Immature natural killer cell (primary cell): ENCODE measurements at places on chromosomes 1 and 21.

DNA sequence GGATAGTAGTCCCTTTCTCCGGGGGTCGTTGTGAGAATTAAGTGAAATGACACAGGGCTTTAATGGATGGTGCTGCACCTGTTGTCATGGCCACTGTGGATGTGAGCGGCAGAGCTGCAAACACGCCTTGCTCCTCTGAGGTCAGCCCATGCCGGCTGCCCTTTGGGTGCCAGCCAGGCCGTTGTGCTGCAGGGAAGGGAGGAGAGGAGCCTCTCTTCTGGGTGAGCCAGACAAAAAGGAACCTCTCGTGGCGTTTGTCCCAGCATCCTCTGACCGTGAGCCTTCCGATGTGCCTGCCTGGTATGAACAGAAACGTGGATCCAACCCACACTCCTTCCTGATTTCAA lies 383.0 kb upstream of the VAMP3 start:
- DNase-seq = no peak

- DNase-seq = no peak
Measured at GRCh38 chr21:43294194-43294902, 125.5 kb downstream of the CRYAA start.

- no peak for DNase-seq
Measured at GRCh38 chr1:7046314-7046713, 261.1 kb downstream of the CAMTA1 start.

DNA sequence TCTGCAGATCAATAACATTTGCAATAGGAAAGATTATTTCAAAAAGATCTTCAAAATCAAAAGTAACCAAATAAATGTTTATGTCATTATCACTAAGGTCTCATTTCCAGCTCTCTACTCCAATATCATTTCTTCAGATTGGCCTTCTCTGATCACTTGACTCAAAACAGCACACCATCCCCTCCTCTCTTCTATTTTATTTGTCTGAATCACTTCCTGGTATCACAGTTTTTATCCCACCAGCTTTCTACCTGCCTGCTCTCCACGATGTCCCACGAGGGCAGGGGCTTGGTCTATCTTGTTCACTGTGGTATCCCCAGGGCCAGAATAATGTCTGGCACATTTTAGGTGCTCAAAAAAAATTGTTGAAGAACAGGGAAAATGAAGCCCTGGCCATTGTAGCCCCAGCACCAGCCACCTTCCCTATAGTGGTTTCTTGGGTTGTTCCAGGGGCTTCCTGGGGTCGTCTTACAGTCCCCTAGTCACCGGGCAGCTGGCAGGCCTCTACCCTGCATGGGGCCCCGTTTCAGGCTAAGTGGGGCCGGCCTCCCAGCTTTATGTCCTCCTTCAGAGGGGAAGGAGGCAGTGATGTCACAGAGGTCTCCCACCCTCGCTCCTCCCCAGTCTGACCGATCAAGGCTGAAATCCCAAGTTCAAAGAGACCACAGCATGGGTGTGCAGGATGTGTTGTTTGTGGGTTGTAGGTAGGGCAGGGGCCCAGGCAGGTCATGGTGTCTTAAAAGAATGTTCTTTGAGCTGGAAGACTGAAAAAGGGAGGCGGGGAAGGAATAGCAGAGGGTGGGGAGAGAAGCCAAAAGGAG lies 3.5 kb upstream of the PADI1 start:
- DNase-seq = peak; percentile 43

DNA sequence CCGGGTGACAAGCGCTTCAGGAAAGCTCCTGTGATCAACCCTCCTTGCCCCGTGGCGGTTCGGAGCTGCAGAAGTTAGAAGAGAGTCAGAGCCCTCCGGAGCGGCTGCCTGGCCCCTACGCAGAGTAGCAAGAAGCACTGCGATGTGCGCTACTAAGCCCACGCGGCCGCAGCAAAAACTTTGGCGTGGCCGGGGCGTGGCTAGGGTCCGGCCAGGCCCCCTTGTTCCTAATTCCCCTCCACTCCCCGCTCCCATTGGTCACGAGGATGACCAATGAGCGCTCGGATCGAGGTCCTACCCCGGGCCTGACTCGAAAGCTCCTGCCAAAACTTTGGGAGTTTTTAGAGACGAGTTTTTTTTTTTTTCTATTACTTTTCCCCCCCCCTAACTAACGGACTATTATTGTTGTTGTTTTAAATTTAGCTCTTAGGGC lies at the start of gene HLX:
Gene HLX, plus strand, starts transcription at position 368 of the 433 bp plus-strand sequence. CDS start 415 bp downstream, outside the sequence.
- DNase-seq = peak; percentile 8

DNA sequence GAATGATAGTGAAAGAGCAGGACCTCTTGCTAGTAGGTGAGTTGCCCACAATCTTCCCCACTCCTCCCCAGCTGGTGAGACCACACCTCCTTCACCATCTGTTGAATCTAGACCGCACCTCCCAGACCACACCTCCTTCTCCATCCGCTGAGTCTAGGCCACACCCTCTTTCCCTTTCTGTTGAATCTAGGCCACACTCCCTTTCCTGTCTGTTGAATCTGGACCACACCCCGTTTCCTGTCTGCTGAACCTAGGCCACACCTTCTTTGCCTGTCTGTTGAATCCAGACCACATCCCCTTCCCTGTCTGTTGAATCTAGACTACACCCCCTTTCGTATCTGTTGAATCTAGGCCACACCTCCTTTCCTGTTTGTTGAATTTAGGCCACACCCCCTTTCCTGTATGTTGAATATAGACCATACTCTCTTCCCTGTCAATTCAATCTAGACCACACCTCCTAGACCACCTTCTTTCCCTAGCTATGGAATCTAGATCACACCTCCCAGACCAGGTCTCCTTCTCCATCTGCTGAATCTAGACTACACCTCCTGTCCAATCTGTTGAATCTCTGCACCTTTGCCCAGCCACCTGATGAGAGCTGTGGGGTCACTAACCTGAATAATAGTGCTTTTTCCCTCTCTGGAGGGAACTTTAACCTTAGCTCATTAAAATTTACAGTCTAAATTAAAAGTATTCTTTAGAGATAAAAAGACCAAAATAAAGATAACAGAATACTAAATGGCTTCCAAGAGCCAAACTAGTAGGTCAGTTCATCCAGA lies 116.3 kb downstream of the DAB1 start:
- DNase-seq = peak; percentile 47

DNA sequence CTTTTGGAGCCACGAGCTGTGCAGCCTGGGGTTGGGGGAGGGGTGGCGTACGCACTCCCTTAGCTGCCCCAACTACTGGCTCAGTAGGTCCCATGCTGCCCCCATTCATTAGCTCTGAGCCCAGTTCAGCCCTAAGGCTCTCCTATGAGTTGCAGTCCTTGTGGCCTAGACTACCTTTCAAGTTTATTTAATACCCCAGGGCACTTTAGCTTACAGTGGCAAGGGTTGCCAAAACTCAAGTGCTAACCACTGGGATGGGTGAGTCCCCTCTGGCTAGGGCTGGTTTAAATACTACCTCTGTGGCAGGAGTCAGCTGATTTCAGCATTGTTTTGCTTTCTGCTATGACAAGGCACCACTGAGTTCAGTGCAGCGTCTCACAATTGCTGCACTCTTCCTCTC lies 118.2 kb downstream of the ODF2L start:
- DNase-seq = no peak
